ENCODE measurements at places on chromosomes 6 and 20.

GRCh38 chr6:4487538-4487937 lies 288.7 kb upstream of the CDYL start:
- peak; percentile 86 for DNase-seq

GRCh38 chr6:143543435-143543834 lies 31.9 kb upstream of the FUCA2 start:
- DNase-seq = no peak

DNA sequence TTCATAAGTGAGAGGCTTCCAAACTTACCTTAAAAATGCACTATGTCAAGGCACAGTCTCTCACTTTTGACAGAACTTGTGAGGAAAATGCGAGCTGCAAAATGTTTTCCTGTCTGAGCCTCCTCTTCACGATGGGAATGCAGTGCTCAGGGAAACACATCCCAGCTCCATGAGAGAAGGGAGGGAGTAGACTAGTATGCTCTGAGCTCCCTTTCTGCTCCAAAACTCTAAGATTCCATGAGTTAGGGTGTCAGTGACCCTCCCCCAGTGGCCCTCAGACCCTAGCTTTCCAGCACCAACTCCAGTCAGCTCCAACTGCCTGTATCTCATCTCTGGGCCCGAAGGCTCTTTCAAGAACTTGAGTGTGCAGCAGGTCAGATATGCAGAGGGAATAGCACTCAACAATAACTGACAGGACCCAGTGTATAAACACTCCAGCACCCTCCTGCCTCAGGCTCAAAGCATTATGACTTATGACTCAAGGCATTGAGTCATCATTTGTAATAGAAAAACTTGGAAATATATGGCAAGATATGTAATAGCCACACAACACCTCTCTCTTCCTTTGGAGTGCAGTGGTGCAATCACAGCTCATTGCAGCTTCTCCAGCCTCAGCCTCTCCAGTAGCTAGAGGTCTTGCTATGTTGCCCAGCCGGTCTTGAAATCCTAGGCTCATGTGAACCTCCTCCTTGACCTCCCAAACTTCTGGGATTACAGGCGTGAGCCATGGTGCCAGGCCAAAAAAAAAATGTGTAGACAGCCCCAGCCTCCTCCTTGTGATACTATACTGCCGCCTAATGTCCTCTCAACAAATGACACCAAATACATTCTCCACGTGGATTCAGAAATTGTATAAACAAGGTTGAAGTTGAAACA lies 16.7 kb upstream of the ENTPD6 start:
- DNase-seq = peak; percentile 96

- no peak for DNase-seq
Observed at GRCh38 chr6:138526822-138527235, 27.5 kb upstream of the NHSL1 start.

- DNase-seq = peak; percentile 47
Observed at GRCh38 chr6:119587537-119587936, 238.0 kb upstream of the MAN1A1 start.

DNA sequence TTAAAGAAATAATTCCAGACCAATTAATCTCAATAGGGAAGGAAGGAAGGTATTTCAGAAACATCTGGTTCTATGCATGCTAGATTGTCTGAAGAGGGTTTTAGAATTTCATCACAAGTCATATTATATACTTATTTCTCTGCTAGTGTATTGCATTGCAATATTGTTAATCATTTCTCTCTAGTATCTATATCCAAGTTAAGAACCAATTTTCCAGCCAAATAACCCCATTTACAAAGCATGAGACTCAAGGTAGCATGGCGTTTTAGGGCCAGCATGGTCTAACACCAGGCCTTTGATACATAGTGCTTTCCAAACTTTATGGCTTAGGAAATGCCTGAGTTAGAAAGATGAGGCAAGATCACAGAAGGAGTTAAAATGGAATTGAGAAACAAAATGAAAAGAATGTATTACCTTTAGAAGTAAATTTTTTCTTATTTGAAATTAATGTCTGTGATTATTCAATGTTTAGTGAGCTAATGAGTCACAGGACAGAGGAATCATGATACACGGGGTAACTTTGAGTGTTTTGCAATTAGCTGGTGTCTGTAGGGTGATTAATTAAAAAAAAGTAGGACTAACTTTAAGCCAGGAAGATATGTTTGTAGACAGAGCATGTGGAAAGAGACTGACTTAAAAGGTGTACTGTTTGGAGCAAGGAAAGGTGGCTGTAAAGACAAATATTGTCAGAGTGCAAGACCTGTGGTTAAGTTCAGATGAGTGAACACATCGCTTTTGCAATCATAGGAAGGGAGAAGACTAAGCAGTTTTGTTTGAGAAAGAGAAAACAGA lies 1006.2 kb upstream of the CITED2 start:
- DNase-seq = no peak

GRCh38 chr6:37669887-37670437 lies 27.7 kb downstream of the MDGA1 start:
- no peak for DNase-seq

GRCh38 chr6:176766-177165 lies 115.5 kb upstream of the DUSP22 start:
- no peak for DNase-seq

- DNase-seq = no peak
Observed at GRCh38 chr6:4511641-4512020, 264.6 kb upstream of the CDYL start.

DNA sequence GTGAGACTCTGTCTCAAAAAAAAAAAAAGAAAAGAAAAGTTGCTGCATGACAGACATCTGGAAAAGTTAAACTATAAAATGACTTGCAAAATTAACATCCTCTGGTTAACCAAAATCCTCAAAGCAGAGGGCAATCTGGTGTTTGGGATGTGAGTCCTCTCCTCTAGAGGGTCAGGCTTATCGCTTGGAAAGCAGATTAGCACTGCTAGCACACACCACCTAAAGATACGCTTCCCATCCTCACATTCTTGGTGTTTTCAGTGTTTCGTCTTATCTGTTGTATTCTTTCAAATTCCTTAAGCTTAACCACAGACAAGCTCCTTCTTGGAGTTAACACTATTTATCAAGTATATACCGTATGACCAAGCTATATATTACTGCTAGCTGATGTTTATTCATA lies 198.0 kb downstream of the SOX4 start:
- DNase-seq = no peak

DNA sequence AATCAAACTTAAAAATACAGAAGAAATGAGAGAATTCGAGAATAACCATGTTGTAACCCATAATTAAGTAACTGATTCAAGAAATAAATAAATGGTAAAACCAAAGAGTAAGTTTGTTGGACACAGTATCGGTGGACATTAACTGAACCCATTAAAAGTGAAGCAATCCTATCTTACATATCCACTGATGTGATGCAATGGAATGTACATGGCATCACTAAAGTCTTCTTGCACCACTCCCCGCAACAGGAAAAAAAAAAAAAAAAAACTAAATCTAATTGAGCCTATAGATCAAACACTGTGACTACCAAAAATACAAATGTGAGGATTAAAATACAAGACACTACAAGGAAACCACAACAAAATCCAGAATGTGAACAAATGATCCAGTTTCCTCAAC lies 7.9 kb downstream of the SNX14 start:
- DNase-seq = no peak

DNA sequence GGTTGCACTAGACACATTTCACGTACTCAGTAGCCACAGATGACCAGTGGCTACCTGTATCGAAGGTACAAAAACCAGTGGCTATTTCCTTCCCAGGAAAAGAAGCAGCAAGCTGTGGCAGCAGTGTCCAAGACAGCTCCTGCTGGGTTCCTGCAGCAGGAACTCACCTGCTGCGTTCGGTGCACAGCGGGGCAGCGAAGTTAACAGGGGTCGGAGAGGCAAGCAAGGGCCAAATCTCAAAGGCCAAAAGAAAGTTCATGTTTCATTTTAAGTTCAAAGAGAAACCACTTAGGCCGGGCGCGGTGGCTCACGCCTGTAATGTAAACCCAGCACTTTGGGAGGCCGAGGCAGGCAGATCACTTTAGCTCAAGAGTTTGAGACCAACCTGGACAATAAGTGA lies 26.9 kb downstream of the ASIP start:
- no peak for DNase-seq

- no peak for DNase-seq
Observed at GRCh38 chr6:5334341-5334740, 73.0 kb downstream of the FARS2 start.

DNA sequence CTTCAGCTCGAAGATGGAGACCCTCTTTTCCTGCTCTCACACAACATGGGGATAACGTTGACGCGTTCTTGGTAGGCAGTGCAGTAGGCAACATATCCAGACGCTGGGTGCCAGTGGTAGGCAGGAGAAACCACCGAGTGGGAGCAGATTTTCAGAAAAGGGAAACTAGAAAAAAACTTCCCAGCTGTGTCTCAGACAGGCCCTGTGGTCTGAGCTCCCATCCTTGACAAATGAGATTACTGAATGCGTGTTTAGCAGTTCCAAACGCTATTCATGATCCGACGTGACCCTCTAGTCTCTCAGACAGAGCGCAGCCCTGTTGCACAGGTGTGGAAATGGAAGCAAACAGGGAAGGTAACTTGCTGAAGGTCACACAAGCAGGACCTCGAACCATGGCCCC lies 83.9 kb upstream of the DUSP22 start:
- no peak for DNase-seq

- DNase-seq = peak; percentile 80
Observed at GRCh38 chr20:47576516-47577033, 74.9 kb downstream of the NCOA3 start.

DNA sequence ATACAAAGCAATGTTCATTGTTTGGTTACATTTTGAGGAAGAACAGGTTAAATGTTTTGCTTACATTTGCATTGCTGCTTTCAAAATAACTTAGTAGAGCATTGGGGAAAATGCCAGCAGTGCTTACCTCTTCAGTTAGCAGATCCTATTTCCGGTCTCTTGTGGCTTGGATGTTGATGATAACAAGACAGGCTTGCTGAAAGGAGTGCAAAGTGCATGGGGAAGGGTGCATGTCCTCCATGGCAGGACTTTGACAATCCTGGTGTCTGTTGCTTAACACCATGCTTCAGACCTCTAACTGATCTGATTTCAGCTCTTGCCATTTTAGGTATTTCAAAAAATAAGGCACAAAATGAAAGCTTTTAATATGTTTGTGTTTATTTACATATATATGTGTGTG lies 21.1 kb downstream of the TPD52L1 start:
- no peak for DNase-seq

GRCh38 chr20:45765307-45765875 lies 26.3 kb downstream of the WFDC3 start:
- no peak for DNase-seq

DNA sequence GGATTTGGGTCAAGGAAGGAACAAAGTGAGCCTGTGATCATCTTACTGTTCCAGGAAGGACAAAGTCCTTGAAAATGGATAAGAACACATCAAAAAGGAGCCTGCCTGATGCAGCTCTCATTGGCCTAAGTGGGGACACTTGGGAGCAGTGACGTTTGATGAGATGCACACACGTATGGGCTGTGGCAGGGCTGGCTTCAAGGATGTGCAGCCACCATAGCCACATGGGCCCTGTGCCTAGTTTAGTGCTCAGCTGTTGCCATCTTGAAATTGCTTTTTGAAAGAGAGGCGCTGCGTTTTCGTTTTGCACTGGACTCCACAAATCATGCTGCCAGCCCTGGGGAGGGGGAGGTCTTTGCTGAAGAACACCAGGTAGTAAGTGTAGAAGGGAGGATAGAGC lies 6.6 kb upstream of the NPEPL1 start:
- no peak for DNase-seq

DNA sequence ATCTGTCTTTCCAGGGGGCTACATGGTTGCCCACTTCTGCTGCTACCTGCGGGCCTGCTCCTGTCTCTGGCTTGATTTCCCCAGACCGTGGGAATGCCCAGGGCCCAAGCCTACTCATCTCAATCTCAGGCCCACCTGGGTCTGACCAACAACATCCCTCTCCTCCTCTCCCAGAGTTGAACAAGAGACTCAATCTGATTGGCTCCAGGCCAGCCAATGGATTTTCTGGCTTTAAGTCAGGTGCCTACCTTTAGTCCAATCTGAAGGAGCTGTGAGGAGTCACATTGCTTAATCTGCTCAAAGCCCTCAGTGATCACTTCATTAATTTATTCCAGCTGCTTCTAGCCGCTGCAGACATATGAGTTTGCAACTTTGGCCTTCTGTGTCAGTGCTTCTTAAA lies 162.4 kb upstream of the KCNG1 start:
- DNase-seq = no peak

GRCh38 chr6:18088419-18089296 lies 33.8 kb downstream of the NHLRC1 start:
- DNase-seq = no peak

- no peak for DNase-seq
Observed at GRCh38 chr6:46407776-46408530, 83.3 kb downstream of the RCAN2 start.

DNA sequence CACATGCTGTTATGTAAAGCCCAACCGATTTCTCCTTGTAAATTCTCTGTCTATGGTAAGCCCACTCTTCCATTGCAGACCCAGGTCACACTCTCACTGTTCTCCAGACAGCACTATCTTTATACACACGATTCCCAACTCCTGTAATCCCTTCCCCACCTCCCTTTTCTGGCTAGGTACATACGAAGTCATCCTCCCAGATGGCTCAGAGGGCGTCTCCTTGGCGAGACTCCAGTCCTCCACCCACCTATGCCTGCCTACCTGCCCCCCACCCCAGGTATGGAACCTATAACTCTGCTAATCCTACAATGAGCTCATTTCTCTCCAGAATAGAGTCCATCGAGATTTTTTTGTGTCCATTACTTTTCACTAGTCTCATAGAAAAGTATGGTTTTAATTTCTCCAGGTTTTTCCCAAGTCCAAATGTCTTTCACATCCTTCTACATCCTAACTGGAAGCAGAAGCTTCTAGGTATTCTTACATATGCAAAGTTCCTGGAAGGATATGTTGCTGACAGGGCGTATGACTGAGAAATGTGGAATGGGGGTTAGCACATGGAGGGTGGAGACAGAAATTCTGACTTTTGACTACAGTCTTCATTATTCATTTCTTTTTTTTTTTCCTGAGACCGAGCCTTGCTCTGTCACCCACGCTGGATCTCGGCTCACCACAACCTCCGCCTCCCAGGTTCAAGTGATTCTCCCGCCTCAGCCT lies 22.8 kb downstream of the SCML4 start:
- DNase-seq = no peak

DNA sequence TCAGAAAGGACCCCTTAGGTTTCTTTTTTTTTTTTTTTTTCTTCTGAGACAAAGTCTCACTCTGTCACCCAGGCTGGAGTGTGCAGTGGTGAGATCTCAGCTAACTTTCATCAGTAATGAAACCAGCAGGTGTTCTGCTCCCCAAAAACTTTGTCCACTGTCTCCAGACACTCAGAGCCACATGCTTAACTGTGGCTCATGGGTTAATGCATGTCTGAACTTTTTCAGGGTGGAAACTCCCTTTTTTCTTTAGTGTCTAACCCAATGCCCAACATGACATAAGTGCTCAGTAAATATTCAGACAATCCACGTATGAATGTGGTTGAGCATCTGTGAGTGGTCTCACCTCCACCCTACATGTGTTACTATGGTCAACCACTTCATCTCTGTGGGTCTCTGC lies 45.4 kb downstream of the MYB start:
- no peak for DNase-seq

- DNase-seq = peak; percentile 6
Observed at GRCh38 chr20:51828762-51829161, 26.4 kb upstream of the SALL4 start.

Data from HT1080 (cell line).